ENCODE measurements at places on chromosomes 11 and 22. TPM values are rescaled to one million over a fixed set of nuclear protein-coding genes. Genes with fewer than 3 reads are reported as not detected.

LRRN4CL gene
- total RNA-seq: 0.84 TPM

DNA sequence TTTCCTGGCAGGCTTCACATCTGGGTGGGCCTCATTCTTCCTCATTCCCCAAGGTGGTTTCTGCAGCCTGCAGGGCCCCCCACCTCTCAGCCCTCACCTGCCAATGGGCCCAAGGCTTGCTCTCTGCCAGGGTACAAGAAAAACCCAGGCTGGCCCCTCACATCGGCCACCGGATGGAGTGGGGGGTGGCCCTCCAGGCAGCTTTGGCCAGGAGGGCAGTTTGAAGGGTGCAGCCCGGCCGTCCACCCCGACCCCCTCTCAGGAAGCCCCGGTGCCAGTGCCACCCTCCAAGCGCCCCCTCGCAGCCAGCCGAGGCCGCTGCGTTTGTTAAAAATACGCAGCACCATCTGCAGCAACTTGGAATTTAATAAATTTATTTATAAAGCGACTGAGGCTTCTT, 196.7 kb downstream of the CTTN start:
- no peak for DNase-seq

IFITM10 gene
- 1.0 TPM for total RNA-seq

GRCh38 chr11:130181295-130182272, 22.0 kb downstream of the ST14 start:
- DNase-seq: no peak

NCAM1 gene
- total RNA-seq: 2.9 TPM

CALCA gene
- total RNA-seq: not detected

DNA sequence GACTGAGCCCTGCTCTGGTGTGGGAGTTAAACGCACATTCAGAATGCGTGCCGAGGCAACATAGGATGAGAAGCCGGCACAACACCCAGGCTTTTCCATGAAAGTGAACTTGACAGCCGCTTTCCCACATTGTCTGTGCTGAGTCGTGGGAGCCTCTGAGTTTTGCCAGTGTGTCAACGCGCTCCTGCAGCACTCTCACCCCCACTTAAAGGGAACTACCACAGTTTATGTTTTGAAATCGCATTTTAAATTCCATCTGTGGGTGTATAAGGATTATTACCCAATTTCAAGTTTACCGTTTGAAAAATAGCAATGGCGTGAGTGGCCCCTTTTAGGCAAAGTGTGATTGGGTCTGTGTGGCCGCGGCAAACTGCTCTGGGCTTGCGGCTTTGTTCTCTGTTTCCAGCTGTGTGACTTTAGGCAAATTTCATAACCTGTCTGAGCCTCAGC, 81.5 kb downstream of the FBLN1 start:
- DNase-seq: no peak

DNA sequence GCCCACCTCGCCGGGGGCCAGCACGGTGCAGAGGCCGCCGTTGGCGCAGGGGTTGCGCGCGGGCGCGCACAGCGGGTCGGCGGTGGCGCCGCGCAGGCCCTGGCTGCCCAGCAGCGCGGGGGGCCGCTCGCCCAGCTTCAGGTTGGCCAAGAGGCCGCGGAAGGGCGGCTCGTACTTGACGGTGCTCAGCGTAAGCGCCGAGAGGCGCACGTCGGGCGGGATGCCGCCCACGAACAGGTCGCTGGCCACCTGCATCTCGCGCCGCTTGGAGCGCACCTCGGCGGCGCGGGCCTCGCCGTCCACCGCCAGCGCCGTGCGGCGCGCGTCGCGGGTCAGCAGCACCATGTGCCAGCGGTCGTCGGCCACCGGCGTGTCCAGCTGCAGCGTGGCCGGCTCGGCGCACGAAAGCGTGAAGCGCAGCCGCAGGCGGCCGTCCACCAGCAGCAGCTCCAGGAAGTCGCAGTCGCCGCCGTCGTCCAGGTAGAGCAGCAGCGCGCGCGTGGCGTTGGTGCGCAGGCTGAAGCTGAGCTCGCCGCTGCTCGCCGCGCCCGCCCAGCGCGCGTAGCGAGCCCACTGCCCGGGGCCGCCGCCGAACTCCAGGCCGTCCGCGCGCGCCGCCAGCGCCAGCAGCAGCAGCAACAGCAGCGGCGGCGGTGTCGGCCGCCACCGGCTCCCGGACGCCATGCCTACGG, 9.8 kb downstream of the NRXN2 start:
- peak; percentile 73 for DNase-seq

MOGAT2 gene
- not detected for total RNA-seq

CHRM1 gene
- total RNA-seq: not detected

TSPAN32 gene
- not detected for total RNA-seq

DNA sequence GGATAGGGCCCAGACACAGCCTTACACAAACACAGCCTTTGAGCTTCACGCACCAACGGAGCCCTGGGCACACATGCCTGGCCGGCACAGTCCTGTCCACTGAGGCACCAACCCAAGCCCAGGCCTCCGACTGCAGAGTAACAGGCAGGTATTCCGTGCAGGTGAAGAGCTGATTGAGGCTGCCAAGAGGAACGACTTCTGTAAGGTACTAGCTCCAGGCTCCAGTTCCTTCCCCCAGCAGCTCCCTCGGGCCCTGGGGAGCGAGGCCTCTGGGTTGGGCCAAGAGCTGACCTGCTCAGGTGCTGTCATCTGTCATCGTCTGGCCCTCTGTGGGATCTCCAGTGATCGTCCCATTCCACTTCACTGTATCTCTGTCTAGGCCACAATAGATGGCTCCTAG, 3.2 kb upstream of the MDK start:
- no peak for DNase-seq

GRCh38 chr11:70399681-70400112, 1.4 kb downstream of the CTTN start:
- peak; percentile 77 for DNase-seq

NAALADL1 gene
- 5.4 TPM for total RNA-seq

GRCh38 chr22:20316217-20316843, 3.5 kb downstream of the DGCR6L start:
- peak; percentile 33 for DNase-seq

- DNase-seq: no peak
Observed at GRCh38 chr22:30312053-30312452, 14.7 kb downstream of the TBC1D10A start.

DNA sequence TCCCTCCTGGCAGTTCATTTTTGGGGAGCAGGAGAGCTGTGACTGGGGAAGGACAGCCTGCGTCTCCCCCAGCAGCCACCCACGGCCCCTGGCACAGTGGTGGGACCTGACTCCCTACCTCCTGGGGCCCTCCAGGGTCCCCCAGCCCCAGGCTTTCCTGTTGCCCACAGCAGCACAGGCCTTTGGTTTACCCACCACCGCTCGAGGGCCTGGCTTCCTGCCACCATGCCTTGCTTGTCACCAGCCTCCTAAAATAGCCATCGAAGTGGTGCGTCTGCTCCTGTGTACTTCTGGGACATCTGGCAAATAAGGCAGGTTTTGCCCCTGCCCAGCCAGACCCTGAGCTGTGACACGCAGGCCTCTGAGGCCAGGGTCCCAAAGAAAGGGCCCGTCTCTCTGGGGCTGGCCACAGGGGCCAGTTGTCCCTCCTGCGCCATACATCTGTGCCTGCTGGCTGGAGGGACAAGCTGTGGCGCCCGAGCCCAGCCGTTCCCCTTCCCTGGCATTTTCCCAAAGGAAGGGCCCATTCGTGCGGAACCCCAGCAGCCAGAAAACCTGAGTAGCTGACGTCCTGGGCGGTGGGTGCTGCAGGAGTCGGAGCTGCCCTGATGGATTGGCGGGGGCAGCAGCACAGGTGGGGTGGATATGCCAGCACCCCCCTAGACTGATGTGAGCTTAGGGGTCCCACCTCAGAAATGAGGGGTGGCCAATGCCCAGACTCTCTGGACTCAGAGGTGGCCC, 14.6 kb downstream of the PHLDA2 start:
- no peak for DNase-seq

- DNase-seq: no peak
Observed at GRCh38 chr11:121229495-121230215, 62.9 kb upstream of the SC5D start.

DNA sequence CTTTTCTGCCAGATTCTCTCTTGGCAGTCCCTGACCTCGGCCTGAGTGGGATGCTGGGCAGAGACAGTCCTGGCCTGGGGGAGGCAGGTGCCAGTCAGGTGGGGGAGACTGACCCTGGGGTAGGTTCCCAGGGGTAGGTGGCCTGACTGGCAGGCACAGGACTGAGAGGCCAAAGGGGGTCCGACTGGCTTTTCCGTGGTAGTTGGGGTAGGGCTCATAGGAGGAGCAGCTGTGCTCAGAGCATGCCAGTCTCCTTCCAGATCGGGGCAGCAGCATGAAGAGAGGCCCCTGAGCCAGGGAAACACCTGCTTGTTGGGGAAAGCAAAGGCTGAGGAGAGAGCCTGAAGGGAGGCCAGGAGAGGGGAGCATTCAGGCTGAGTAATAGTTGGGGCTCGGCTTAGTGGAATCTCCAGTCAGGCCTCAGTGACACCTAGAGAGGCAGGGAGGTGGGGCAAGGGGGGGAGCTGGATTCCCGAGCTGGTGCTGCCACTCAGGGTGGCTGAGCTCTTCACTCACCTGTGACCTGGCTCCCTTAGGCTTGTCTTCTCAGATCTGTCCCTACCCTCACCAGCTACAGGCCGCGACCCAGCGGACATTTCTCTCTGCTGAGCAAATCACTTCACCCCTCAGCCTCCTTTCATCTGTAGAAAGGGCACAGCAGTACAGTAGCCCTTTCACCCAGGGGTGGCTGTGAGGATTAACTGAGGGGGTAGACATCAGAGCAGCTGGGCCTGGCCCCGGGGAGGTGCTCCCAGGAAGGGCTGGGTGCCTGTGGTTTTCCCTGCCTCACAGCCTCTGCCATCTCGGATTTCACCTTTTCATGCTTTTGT, 26.2 kb downstream of the MCM5 start:
- DNase-seq: peak; percentile 75

- no peak for DNase-seq
Observed at GRCh38 chr11:36390963-36391471, 94.9 kb downstream of the PRR5L start.

DNA sequence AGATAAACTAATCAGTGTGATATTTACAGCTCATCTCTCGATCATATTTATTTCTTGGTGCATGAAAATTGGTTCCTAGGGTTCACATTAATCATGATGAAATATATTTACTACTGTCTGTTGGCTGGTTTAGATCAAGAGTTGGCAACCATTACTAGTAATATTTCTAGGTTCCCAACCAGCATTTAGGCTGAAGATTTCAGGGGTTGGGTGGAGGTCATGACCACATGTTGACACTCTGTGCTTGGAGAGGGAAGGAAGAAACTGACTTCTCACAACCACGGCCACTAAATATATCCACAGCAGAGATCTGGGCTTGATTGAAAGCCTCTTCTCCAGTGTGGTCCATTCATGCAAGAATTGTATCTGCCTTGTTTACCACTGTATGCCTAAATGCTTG, 87.9 kb downstream of the ALX4 start:
- no peak for DNase-seq

- DNase-seq: no peak
Observed at GRCh38 chr11:132242632-132243031, 872.2 kb downstream of the NTM start.

GRCh38 chr22:31707519-31707918, 42.4 kb downstream of the PRR14L start:
- DNase-seq: no peak

DNA sequence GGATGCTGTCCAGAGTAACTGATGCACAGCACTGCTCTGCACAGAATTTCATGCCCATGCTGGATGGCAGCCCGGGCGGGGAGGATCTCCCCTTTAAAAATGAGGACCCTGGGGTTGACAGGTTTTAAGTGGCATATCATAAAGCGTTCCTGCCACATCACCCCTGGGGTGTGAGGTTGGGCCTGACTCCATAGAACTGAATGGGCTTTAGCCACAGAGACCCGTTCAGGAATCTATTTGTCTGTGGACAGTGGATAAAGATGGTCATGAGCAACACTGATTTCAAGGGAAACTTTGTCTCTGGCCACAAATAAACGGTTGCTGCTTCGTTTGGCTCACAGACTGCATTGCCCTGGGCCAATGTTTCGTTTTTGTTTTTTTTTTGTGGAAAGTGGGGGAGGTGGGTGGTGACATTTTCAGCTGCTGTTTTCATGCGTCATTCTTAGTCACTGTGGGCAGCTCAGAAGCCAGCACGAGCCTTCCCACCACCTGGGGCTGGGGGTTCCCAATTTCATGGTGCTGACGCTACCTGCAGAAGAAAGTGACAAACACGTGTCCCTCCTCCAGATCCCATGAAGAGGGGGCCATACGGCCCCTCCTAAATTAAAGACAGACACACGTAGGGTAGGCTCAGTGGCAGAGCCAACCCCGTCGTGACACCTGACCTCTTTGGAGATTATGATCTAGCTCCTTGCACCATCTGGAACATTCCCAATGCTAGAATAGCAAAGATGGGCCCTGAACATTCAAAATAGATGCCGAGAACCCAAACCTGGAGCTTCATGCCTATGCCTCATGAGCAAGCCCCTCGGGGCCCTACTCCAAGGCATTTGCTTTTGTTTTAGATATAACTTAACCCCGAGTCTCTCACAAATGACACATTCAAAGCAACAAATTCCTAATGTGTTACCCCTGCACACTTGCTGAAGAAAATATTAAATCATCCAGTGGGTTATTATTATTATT, 54.8 kb upstream of the PHF21B start:
- no peak for DNase-seq

DNA sequence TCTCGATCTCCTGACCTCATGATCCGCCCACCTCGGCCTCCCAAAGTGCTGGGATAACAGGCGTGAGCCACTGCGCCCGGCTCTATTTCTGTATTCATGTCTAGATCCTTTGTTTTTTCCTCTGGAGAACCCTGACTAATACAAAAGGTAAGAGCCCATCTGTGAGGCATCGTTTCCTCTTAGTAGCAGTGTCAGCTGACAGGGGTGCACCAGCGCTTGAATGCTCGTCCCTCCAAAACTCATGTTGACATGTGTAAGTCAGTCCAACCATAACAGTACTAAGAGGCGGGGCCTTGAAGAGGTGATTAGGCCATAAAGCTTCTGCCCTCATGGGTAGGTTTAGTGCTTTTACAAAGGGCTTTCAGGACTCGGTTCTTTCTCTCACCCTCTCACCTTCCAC, 470.1 kb upstream of the B3GAT1 start:
- DNase-seq: no peak

PIWIL4 gene
- 0.80 TPM for total RNA-seq

DNA sequence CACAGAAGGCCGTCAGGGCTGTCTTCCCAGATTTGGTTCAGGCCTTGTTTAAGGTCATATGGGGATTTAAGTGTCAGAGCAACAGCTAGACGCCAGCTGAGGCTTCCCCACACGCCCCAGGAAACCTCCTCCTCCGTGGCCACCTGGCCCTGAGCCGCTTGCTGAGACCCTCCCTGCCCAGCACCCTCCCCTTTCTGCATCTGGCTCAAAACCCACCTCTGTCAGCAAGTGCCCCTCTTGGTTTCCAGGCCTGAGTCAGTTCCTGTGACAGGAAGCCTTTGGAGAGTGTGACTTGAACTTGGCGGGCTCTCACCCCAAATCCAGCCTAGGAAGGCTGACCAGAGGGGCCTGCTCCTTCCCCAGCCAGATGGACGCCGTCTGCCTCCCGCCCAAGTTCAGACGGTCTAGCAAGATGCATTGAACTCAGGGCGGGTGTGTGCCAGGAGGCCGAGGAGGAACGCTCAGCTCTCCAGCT, 561 bp downstream of the FXYD2 start:
- peak; percentile 69 for DNase-seq

GLYAT gene
- total RNA-seq: not detected

MUC6 gene
- 0.44 TPM for total RNA-seq

Measured in endodermal cell (in vitro differentiated cells).